Renal cortex interstitium (tissue), 15 donors: ENCODE measurements at places on chromosomes 12 and 14.
A peak's percentile ranks its signal among the peaks of the same experiment; 100 is the strongest.

- DNase-seq: no peak
Observed at GRCh38 chr14:23521785-23522640, 29.6 kb downstream of the ZFHX2 start.

- no peak for DNase-seq
Observed at GRCh38 chr12:89448526-89448925, 76.1 kb downstream of the GALNT4 start.

GRCh38 chr14:54768501-54769129 is 134.0 kb downstream of the GCH1 start:
- no peak for DNase-seq

GRCh38 chr14:70641548-70642302 is at the start of gene TTC9:
Gene TTC9, plus strand, starts transcription at chr14:70641916. Its CDS starts 214 bp downstream, at chr14:70642130.
- no peak for DNase-seq

DNA sequence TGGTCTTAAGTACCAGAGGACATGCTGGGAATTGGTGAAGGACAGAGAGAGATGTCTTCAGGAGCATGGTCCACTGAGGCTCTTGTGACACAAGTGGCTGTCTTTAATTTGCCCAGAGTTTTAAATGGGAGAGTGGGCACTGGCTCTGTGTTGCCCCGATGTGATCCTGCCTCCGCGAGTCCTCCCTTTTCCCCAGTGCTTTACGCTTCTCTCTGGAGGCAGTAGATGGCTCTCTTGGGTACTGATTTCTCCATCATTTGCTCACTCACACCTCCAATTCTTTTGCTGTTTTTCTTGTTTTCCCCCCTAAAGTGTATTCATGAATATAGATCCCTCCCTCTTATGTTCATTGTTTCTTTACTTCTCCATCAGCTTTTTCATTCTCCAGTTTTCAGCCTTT is 74.3 kb downstream of the EMP1 start:
- no peak for DNase-seq

GRCh38 chr14:31992011-31992447 is 85.1 kb upstream of the ARHGAP5 start:
- no peak for DNase-seq

DNA sequence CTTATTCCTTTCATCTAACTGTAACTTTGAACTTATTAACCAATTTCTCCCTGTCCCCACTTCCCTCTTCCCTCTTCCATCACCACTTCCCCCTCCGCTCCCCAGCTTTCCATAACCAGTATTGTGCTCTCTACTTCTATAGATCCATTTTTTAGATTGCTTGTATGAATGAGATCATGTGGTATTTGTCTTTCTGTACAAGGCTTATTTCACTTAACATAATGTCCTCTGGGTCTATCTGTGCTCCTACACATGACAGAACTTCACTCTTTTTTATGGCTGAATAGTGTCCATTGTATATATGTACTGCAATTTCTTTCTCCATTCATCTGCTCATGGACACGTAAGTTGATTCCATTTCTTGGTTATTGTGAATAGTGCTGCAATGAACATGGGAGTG is 14.4 kb downstream of the ERP27 start:
- no peak for DNase-seq

DNA sequence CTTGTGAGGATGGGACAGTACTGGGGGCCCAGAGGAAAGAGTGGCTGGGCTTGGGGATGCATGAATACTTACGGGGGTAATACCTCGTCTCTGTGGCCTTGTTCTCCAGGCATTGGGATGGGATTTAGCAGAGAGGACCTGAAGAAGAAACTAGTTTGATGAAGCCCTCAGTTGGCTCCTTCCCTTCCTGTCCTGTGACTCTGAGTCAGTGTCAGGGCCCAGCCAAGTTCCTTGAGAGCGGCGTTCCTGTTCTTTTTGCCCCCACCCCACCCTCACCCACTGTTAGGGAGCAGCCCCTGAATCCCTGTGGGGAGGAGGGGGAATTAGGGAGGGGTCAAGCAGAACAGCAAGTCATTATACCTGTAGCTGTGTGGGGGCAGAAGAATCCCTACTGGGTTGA is 5.2 kb upstream of the LRP1-AS start:
- DNase-seq: no peak

DNA sequence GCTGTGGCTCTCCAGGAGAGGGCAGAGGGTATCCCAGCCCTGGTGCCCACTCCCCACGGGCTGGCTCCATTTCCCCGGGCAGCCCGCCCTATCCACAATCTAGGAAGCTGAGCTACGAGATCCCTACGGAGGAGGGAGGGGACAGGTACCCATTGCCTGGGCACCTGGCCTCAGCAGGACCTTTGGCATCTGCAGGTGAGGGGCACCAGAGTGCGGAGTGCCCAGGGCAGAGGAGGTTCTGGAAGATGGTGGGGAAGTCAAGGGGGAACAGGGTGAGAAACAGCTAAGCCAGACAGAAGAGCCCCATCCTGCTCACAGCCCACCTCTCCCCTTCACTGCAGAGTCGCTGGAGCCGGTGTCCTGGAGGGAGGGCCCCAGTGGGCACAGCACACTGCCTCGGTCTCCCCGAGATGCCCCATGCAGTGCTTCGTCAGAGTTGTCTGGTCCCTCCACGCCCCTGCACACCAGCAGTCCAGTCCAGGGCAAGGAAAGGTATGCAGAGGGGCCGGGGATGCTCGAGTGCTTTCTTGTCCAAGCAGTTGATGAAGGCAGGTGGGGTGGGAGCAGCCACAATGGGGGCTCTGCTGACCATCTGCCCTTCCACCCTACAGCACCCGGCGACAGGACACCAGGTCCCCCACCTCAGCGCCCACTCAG is 10.3 kb downstream of the TNS2 start:
- no peak for DNase-seq

GRCh38 chr14:104536942-104537612 is 42.5 kb upstream of the C14orf180 start:
- DNase-seq: no peak

DNA sequence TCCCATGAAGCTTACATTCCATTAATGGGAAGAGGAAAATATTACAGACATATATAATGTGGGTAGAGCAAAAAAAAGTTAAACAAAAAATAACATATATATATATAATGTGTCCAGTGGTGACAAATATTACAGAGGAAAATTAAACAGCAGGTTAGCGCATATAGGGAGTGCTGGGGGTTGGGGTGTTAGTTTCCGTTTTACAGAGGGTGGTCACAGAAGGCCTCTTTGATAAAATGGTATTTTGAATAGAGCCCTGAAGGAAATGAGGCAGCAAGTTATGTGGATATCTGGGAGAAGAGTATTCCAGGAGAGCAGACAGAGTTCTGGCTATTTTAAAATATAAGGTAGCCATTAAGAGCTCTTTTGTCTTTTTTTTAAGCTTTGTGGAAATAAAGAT is 73.2 kb downstream of the DCAF5 start:
- no peak for DNase-seq

DNA sequence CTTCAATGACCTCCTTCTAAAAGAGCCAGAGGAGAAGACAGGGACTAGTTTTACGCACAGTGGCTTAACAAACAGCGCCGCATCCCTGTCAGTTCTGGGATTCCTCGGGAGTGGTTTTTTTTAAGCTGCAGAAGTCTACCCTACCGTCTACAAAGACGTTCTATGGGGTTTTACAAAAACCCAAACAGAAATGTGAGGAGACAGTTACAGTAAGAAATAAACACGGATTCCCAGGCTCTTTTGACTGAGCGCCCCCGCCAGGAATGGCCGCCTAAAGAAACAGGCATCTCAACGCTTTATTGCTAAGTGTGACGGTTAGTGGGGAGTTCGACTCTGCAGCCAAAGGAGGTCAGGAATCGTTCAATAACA is 484 bp downstream of the ALKBH1 start:
- peak; percentile 12 for DNase-seq
